ENCODE measurements at places on chromosomes 13 and 19. TPM values are rescaled to one million over a fixed set of nuclear protein-coding genes. Genes with fewer than 3 reads are reported as not detected.

DNA sequence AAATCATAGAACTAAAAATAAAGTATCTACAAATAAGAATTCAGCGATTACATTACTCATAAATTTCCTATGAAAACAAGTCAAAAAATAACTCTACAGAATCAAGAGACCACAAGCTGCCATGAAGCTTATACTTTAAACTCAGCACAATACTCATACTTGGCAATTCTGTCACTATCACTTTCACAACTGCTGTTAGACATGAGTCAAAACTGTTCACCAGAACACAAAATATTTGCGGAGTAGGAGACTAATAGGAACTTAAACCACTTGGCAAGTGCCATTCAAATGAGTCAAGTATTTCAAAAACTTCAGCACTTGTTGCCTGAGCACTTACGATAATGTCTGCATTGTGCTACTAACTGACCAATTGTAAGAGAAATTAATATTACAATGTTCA lies 387.8 kb upstream of the GPC6 start:
- DNase-seq, result no peak

The ADGRE3 gene
- not detected for total RNA-seq

DNA sequence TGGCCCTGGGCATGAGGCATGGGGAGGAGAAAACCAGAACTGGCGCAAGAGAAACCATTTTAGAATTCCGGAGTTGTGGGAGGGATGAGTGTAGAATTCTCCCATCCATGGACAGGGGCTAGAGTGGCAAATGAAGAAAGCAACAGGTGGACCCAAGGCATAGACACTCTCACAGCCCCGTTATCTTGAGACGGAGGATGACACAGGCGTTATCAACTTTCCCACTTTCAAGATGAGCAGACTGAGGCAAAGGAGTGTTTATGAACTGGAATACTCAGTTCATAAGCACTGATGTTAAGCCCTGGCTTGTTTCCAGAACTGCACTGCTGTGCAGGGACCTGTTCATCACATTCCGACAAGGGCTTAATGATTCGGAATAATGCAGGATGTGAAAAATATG lies 1.1 kb upstream of the GTF3A start:
- no peak for DNase-seq

- peak; percentile 93 for DNase-seq
Measured at GRCh38 chr19:1040476-1041271, 767 bp downstream of the ABCA7 start.

GRCh38 chr13:30587739-30588138 lies 30.0 kb upstream of the USPL1 start:
- no peak for DNase-seq
